ENCODE measurements at places on chromosomes 5 and 9. TPM values are rescaled to one million over a fixed set of nuclear protein-coding genes. Genes with fewer than 3 reads are reported as not detected.

Gene PARP8
- total RNA-seq = 20.2 TPM

Gene ANGPTL2
- 0.08 TPM for total RNA-seq

Gene XRCC4
- total RNA-seq = 12.5 TPM

Gene NAIP
- total RNA-seq = 8.0 TPM

Gene GFI1B
- 0.08 TPM for total RNA-seq

Gene MEF2C
- 9.9 TPM for total RNA-seq

Gene ENTREP1
- total RNA-seq = 0.13 TPM

Gene TSSK1B
- not detected for total RNA-seq

Gene GLRA1
- not detected for total RNA-seq

Gene PHF24
- total RNA-seq = 0.08 TPM

Gene ACSL6
- total RNA-seq = 0.18 TPM

Gene ACOT12
- 0.74 TPM for total RNA-seq

Gene SPINK1
- total RNA-seq = 3.0 TPM

Gene UBE2D2
- total RNA-seq = 222 TPM

Gene SLCO4C1
- 0.90 TPM for total RNA-seq

Gene CYSRT1
- total RNA-seq = 0.67 TPM

Gene BTNL3
- total RNA-seq = not detected

Gene P4HA2
- total RNA-seq = 25.1 TPM

Gene APBA1
- total RNA-seq = 0.05 TPM

Gene FBP2
- not detected for total RNA-seq

Gene SLC6A18
- not detected for total RNA-seq
